Caki2 (cell line): ENCODE measurements at places on chromosomes 16 and 17. TPM values are rescaled to one million over a fixed set of nuclear protein-coding genes. Genes with fewer than 3 reads are reported as not detected.
A peak's percentile ranks its signal among the peaks of the same experiment; 100 is the strongest.

- DNase-seq = no peak
Measured at GRCh38 chr16:49806446-49806845, 49.5 kb downstream of the ZNF423 start.

Gene DPEP2
- total RNA-seq = not detected in 2 replicates

Gene SLC6A2
- total RNA-seq = not detected in 2 replicates

- DNase-seq = peak; percentile 62
Measured at GRCh38 chr16:3012828-3013420, at the start of gene CLDN9. Gene CLDN9 (plus strand): TSS chr16:3012923. CDS start chr16:3013363, 440 bp downstream.

Gene MT4
- not detected in 2 replicates for total RNA-seq
